ENCODE measurements at places on chromosomes 13 and 19. TPM values are rescaled to one million over a fixed set of nuclear protein-coding genes. Genes with fewer than 3 reads are reported as not detected.

DNA sequence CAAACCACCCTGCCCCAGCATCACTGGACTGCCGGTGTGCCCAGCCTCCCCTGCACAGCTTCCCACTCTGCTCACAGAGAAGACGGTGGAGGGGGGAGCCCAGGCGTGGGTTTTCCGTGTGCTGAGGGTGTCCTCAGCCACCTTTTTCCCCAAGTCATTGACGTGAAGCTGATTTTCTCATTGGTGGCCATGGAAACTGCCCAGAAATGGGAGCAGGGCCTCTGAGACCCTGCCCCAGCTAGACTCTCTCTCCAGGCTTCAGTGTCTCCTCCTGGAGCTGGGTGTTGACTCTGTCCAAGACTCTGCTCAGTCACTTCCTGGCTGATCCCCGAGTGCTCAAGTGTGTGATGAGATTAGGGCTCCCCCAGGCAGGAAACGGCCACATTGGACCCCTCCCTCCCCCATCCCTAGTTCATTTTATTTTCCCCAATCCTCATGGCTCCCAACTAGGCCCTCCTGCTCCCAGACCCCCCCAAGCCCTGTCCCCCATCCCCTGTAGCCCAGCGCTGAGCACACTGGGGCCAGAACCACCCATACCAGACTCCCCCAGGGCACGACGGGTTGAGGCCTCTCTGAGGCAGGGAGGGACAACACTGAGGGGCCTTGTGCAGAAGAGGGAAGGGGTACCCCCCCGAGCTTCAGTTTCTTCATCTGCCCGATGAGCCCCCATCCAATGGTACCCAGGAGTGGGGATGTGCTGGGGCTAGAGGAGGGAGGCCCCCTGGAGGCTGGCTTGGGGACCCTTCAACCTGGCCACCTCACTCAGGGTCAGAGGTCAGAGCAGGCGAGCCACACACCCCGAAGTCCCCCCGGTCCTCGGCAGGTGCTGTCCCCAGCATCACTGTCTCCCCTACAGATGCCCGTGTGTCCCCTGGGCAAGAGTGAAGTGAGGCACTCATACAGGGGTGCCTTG lies 1.2 kb upstream of the F2RL3 start:
- DNase-seq, result no peak

DNA sequence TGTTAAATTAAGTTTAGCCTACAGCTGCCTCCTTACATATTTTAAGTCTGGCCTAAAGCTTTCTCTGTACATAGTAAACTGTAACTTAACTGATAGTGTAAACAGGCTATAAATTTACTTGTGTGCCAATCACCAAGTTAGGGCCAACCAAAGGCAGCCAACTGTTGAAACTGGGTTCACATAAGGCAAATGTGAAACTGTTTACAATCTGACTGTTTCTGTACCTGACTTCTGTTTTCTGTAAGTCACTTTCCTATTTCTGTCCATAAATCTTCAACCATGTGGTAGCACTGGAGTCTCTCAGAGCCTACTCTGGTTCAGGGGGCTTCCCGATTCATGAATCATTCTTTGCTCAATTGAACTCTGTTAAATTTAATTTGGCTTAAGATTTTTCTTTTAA lies 103.1 kb downstream of the RAP2A start:
- DNase-seq, result no peak

- DNase-seq, result no peak
Measured at GRCh38 chr13:112061367-112062061, 5.4 kb upstream of the SOX1 start.

DNA sequence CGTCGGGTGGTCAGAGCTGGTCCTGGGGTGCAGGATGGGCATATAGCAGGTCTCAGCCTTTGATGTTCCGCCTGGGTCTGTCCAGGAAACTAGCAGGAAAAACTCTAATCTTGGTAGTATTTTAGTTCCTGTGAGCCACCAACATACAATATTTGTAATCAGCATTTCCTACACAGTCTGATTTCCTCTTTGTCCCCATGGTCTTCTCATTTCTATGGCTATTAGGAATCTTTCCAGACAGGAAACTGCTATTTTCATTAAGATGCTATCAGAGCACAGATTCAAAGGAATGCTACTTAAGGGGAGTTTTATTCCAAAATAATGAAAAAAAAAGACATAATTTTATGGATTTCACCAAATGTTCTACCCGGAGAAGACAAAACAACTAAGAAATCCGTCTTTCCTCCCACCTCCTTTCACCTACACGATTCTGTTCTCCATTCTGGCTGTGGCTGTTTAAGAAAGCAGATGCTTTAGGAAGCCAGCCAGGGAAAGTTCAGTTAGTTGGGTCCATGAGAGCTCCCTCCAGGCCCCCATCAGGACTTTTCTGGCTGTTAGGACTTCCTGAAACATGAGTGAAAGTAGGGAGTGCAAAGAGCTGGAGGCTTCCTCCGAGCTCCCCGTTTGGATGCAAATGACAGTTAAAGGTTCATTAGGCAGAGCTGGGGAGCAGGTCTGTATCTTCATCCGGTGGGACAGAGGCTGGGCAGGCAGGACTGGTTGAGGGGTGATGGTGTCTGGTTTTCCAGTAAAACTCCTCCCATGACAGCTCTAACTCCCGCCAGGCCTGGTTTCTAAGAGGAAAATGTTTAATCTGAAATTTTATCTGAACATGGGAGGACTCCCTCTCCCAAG lies 36.3 kb downstream of the SHISA2 start:
- DNase-seq, result no peak

CD70 gene
- polyA plus RNA-seq, result 1.7 TPM

GRCh38 chr13:53112522-53112921 lies 83.9 kb downstream of the OLFM4 start:
- no peak for DNase-seq

All from naive B cell (primary cell).